Activated naive CD4-positive, alpha-beta T cell (primary cell): ENCODE measurements at places on chromosomes 5 and 9.

DNA sequence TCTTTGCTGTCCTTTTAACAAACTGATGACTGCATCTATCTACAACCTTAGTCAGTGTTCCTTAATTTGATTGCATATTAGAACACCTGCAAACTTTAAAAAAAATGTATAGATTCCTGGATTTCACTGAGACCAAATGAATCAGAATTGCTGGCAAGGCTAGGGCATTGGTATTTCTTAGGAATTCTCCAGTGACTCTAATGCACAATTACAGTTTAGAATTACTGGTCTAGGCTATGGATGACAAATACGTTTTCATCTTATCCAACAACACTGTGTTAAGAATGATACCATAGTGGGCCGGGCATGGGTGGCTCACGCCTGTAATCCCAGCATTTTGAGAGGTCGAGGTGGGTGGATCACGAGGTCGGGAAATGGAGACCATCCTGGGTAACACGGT is 545.9 kb upstream of the RIOK2 start:
- DNase-seq, result no peak

DNA sequence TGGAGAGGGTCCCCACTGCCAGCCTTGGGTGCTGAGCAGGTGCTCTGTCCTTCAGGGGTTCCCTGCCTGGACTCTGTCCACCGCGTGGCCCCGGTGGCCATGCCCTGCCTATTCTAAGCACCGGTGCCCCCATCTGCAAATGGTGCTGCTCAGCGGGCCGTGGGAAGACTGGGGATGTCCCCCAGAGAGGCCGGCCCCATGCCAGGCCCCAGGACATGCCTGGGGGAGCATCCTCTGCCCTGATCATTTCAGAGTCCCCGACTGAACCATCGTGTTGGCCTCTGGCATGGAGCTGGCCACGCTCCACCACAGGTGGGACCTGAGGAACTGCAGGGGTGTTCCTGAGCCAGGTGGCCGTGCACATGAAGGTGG is 64.7 kb downstream of the RXRA start:
- no peak for DNase-seq

GRCh38 chr5:91848453-91848852 is 465.3 kb upstream of the ARRDC3 start:
- DNase-seq, result no peak

- DNase-seq, result no peak
Observed at GRCh38 chr5:134582281-134582680, 50.3 kb downstream of the SAR1B start.

GRCh38 chr9:135076876-135077430 is 10.5 kb upstream of the OLFM1 start:
- no peak for DNase-seq

DNA sequence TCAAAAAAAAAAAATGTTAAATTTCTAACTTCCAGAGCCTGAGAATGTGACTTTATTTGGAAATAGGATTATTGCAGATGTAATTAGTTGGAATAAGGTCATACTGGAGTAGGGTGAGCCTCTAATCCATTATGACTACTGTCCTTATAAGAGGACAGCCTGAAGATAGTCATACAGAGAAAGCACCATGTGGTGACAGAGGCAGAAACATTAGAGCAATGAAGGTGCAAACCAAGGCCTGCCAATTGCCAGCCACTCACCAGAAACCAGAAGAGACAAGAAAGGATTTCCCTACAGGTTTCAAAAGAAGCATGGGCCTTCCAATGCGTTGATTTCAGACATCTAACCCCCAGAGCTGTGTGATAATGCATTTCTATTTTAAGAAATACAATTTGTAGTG is 659.2 kb upstream of the CHD1 start:
- no peak for DNase-seq

DNA sequence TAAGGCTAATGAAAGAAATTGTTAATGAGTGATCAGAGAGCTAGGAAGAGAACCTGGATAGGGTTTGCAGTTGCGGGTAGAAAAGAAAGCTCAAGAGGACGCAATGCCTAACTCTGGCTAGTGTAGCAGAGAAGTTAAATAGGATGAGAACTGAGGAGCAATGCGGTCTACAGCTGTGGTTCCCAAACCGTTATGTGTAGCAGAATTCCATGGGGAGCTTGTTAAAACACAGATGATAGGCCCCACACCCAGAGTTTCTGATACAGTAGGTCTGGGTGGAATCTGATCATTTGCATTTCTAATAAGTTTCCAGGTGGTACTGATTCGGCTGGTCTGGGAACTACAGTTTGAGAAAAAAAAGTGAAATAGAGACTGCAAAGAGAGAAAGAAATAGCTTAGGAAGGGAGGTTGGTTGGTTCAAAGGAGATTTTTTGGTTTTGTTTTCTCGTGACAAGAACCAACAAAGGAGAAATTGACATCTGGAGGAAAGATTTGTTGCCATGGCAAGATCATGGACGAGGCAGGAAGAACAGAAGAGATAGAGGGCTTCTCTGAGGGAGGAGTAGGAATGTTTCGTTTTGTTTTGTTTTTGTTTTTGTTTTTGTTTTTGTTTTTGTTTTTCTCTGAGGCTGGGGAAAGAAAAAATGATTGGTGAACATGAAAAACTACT is 276.1 kb downstream of the ARRDC3 start:
- no peak for DNase-seq

- DNase-seq, result no peak
Observed at GRCh38 chr5:143016777-143017516, 246.8 kb downstream of the ARHGAP26 start.

DNA sequence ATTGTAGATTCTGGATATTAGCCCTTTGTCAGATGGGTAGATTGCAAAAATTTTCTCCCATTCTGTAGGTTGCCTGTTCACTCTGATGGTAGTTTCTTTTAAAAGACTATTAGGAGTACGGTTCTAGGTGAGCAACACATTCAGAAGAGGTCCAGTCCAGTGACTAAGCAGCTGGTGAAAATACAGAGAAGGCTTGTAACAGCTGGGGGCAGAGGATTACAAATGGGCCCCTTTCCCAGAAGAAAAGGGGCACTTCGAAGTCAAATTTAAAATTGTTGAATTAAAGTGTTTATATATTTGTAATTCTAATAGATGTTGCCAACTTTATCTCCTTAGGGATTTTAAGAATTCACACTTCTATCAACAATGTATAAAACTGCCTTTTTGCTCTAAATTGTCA is 720.5 kb downstream of the TLE4 start:
- no peak for DNase-seq

DNA sequence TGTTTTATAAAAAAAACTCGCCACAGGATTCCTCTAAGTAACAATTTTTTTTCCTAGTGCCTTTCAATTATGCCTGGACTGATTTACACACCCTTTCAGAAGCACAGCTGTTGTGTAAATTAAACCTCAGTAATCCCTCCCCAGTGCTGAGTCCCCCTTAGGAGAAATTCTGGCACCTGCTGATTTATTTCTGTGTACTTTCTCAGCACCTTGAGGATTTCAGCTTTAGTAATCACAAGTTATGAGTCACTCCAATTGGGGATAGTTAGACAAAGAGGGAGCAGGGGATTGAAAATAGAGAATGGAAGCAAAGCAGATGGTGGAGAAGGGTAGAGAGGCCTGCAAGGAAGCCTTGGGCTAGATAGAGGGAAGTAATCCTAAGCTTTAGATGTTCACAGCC is 171.7 kb downstream of the TTLL11 start:
- no peak for DNase-seq

DNA sequence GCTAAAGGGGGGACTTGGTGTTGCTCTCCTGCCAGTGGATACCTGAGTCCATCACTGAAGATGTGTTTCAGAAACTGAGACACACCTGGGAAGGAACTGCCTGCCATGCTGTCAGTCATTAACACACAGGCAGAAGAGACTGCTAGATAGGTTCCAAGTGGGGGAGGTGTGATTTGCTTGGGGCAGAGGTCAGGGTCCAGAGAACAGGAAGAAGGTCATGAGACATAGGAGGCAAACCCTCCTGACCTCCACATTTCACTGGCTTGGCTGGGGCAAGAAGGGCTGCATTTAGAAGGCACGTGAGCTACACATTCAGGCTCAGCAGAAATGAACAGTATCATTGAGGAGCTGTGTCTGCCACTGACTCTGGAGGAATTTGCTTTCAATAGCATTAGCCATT is 215.8 kb downstream of the HSPA4 start:
- no peak for DNase-seq

DNA sequence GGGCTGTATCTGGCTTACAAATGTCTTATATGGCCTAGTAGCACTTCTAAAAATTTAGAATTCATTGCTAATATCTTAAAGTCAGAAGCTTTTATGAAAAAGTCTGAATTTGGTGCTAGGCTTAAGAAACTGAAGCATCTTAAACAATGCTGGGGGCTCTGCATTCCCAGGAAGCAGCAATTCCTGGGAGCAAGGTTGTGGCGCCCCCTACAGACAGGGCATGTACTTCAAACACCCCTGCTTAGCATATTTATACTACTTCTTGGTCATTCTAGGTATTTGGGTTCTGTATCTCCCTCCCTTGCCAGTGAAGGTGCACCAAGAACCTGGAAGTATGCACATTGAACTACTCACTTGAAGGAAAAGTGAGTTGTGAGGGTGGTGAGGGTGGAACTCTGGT is 64.6 kb upstream of the GRIA1 start:
- DNase-seq, result no peak

DNA sequence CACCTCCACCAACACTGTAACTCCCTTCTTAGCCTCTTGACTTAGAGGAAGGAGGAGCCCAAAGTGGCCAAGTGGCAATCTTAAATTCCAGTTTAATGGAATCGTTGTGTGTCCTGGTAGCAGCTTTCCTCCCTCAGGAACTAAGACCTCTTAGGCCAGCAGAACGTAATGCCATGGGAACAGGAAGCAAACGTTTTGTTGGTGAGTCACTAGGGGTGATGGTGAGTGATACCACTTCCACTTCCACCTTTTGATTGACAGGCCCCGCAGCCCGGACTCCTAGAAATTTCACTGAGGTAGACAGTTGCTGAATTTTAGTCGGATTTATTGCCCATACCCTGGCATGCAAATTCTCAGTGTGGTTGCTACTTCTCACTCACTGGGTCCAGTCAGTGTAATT is 94.2 kb upstream of the FBN2 start:
- no peak for DNase-seq

DNA sequence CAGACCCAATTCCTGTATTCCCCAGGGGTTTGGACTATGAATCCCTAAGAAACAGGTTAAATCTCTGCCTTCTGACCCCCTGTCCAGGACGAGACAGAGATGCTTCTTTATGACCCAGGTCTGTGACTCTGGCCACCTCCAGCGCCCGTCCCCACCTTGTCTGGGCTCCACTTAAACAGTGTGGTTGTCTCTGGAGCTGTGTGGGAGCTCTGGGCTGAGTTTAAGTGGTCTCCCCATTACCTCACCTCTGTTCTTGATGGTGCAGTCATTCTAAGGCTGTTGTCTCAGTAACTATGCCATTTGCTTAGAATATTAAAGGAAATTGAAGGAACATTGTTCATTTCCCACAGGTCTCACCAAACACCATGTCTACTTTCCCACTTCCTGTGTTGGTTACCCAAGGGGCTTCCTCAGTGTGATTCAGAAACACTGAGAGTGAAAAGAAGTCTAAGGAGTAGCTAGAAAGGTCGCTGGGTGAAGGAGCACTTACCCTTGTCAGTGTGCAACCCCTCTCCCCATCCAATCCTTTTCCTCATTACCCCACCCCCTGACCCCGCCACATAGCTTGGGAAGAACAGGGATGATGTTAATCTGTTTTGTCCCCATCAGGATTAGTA is 127.8 kb upstream of the CKMT2 start:
- DNase-seq, result no peak

- no peak for DNase-seq
Observed at GRCh38 chr5:149838881-149839739, 105.5 kb downstream of the PDE6A start.

GRCh38 chr5:75716715-75717081 is 539 bp downstream of the POC5 start:
- DNase-seq, result no peak

DNA sequence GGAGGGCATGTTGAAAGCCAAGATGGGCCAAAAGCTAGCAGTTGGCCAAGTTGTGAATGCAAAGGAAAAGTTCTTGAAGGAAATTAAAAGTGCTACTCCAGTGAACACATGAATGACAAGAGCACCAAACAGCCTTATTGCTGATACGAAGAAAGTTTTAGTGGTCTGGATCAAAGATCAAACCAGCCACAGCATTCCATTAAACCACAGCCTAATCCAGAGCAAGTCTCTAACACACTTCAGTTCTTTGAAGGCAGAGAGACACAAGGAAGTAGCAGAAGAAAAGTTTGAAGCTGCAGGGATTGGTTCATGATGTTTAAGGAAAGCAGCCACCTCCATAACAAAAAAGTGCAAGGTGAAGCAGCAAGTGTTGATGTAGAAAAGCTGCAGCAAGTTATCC is 71.6 kb downstream of the ERCC6L2 start:
- DNase-seq, result no peak

DNA sequence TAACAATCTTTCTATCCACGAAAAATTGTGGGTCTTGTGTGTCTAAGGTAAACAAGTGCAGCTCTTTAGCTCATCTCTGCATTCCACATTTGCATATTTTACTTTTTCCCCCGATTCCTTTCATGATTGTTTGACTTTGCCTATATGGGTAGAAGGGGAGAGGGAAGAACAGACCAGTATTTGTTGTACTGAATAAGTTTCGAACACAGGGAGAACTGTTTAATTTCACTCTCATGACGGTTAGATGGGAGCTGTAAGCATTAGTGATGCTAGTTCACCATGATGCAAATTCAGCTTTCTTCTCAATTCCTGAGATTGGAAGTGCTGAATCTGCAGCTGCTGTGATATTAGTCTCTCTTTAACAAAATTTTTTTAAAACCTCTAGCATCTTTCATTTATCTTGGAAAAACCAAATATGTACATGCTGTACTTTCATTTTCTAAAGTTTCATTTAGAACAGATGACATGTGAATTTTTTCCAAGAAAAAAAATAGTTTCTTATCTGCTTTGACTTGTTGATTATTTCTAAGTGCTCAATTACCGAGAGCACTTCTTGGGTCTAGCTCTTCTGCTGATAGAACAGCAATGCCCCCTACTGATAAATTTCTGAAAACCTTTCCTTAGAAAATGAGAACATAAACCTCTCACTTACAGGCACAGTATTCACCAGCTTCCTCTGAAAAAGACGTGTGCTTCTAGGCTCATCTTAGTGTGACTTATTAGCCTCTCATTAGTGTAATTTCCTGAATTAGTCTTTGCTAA is 149.5 kb downstream of the BAAT start:
- DNase-seq, result no peak

GRCh38 chr9:137988701-137989100 is 111.1 kb downstream of the CACNA1B start:
- DNase-seq, result no peak
